ENCODE measurements at places on chromosomes 4 and X.

GRCh38 chrX:12984603-12985319 is 9.9 kb downstream of the TMSB4X start:
- no peak for DNase-seq

- DNase-seq, result no peak
These were observed 46.7 kb downstream of the CFAP299 start for GRCh38 chr4:80382090-80382832.

GRCh38 chrX:19720236-19720635 is 167.2 kb downstream of the SH3KBP1 start:
- no peak for DNase-seq

GRCh38 chr4:102094481-102094880 is 250.8 kb downstream of the SLC39A8 start:
- no peak for DNase-seq

DNA sequence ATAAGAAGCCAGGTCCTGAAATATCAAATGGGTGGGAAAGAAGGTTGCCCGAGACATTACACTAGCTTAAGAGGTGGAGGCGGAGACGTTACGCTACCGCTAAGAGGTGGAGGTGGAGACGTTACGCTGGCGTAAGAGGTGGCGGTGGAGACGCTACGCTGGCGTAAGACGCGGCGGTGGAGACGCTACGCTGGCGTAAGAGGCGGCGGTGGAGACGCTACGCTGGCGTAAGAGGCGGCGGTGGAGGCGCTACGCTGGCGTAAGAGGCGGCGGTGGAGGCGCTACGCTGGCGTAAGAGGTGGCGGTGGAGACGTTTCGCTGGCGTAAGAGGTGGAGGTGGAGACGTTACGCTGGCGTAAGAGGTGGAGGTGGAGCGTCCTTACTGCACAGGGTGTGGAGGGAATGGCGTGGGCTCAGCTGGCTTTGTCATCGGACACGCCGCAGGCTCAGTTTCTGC is 12.8 kb downstream of the CYP4V2 start:
- DNase-seq, result no peak

DNA sequence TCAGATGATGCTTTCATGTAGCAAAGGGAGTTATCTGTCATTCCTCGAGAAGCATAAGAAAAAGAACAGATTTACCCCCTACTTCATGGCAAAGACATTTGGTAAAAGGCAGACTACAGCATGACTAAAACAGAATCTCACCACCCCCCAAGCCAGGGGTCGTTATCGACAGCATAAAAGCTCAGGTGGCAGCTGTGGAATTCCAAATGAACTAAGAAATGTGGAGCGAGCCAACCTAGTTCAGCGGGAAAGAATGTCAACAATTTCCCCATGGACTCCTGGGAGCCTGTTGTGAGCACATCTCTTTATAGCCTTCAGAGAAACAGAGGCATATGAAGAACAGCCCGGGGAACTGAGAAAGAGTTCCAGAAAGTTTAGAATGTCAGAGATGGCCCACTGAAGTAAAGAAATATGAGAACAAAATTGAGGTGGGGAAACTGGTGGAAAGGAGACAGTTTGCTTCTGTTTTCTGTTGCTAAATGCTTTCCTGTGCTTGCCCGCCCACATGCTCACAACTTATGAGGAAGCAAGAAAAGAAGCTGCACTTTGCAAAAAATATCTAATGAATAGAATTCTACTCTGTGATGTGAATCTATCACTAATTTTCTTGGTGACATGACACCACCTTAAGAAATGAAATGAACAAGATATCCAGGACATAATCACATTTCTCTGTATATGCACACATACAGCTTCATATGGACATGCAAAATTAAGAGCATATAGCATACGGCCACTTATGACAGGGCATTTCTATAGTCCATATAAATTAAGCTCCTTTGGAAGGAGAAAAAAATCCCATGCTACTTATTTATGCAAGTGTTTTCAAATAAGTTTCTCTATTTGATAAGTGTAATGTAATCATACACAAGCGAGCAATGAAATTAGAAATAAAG is 135.3 kb upstream of the MID1 start:
- DNase-seq, result no peak

DNA sequence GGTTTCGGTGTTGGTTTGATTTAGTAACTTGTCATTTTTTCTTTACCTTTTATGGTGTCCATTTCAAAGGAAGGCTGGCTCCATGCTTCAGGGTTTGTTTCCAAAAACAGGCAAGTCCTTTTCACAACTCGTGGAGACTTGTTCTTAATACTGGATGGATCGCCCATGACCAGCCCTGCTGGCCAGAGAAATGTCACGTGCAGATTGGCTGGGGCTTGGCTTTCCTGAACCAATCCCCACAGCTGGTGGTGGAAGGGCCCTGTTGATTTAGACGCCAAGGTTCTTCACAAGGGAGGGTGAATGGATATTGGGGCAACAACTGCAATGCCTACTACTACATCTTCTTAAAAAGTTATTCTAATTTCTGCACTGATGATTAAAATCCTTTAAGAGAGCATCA is 92.6 kb downstream of the SHROOM3 start:
- no peak for DNase-seq

DNA sequence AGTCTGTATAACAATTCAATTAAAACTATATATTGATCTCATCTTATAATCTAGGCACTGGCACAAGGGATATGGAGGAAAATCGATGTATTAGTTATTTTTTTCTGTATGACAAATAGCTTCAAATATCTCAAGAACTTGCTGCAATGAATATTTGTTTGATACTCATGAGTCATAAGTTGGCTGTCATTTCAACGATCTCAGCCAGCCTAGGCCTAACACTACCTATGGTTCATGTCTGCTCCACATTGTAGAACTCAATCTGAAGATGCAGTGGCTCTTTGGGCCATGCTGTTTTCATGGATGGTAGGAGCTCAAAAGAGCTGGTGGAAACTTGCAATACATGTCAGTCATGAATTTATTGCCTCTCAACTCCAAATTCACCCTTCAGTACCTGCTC is 44.7 kb downstream of the MAGEB17 start:
- DNase-seq, result no peak

DNA sequence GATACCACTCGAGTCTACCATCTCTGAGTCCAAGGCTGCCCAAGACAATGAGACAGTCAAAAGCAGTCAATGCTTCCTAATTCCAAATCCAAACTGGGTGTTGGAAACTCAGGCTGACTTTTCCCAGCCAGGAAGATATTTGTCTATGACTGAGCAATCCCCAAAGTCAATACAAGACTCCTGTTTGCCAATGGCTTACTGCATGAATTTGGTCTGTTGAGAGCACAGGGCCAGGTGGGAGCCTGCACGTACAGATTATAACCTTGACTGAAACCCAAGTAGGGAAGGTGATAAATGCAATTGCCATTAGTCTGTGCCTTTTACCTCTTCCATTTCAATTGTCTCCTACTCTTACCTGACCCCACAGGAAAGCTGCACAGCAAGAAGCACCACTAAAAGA is 72.6 kb upstream of the PPARGC1A start:
- no peak for DNase-seq

GRCh38 chr4:130825284-130825683 is 1729.3 kb downstream of the C4orf33 start:
- DNase-seq, result no peak

GRCh38 chr4:101651778-101652177 is 138.8 kb upstream of the BANK1 start:
- DNase-seq, result no peak
